ENCODE measurements at places on chromosomes 5 and 9.
A peak's percentile ranks its signal among the peaks of the same experiment; 100 is the strongest.

DNA sequence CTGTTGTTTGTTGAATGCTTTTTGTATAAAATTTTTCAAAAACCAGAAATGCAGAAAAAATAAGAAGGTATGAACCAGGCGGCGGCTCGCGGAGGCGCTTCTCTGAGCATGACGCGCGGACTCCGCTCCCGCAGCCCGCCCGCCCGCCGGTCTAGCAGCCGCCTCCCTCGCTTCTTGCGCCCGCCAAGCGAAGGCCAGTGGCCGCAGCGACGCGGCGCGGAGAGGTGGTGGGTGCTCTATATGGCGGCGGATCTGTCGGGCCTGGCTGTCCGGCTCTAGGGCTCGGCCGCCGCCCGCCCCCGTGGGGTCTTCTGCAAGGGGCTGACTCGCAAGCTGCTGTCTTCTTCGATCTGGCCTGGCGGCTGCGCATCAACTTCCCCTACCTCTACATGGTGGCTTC, 93.8 kb downstream of the ANKRD18A start:
- H3K4me3 ChIP-seq, result no peak overlapping the region
- no peak for DNase-seq
- H3K27me3 ChIP-seq, result peaks cover 5% of the 10 kb centered on the region
- H3K27ac ChIP-seq, result no peak overlapping the region

DNA sequence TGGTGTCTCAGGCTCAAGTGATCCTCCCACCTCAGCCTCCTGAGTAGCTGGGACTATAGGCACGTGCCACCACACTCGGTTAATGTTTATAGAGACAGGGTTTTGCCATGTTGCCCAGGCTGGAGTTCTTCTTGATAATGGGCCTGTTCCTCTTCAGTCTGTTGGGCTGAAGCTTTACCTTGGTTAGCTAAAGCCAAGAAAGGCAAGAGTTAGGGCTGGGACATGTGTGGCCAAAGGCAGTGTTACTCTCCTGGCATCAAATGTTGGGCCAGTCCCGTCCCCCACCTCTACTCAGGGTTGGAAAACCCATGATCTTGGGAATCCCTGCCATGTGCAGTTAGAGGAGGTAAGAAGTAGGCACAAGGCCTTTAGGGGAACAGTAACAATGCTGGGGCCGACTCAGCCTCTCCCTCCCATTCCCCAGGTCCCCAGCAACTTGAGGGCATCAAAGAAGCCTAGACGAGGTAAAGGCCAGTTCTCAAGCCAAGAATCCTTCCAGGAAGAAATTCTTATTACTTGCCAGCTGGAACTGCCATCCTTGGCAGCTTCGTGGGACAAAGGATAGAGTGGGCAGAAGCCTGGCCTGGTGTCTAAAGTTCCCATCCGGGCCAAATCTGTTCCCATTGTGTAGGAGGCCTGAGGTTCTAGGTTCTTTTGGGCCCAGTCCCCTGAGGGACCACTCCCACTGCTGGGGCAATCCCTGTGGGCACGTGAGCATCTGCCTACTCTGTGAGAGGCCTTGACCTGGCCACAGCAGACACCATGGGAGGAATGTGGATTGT, 4.5 kb downstream of the EGR1 start:
- DNase-seq, result peak; percentile 98
- peaks cover 16% of the 10 kb centered on the region for H3K36me3 ChIP-seq
- H3K27me3 ChIP-seq, result no peaks in the 10 kb centered on the region
- H3K27ac ChIP-seq, result no peak overlapping the region
- H3K4me1 ChIP-seq, result peaks cover 22% of the 10 kb centered on the region

DNA sequence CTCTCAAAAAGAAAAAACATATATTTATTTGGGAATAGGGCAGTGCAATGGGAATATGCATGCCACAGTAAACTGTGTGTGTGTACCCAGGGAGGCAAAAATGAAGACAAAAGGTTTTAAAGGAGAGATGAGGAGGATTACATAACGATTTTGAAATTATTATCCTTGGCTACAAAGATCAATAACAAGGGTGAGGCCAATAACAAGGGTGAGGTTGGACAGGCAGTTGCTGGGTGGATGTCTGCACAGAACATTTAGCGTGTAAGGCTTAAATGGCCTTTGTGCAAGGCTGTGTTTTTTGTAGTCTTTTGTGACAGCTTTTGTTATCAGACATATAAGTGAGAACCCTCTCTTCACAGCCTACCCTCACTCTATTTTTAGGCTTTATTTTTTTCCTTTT, 114.0 kb downstream of the JMY start:
- H3K4me1 ChIP-seq, result peaks cover 1% of the 10 kb centered on the region
- H3K27ac ChIP-seq, result no peak overlapping the region
- no peak for DNase-seq
- H3K27me3 ChIP-seq, result no peaks in the 10 kb centered on the region
- no peak overlapping the region for H3K4me3 ChIP-seq
- no peaks in the 10 kb centered on the region for H3K36me3 ChIP-seq

GRCh38 chr5:39394946-39395345, 29.8 kb downstream of the DAB2 start:
- H3K36me3 ChIP-seq, result peaks cover 80% of the 10 kb centered on the region
- H3K4me3 ChIP-seq, result no peak overlapping the region
- DNase-seq, result peak; percentile 83
- H3K4me1 ChIP-seq, result peaks cover 1% of the 10 kb centered on the region
- no peaks in the 10 kb centered on the region for H3K27me3 ChIP-seq
- no peak overlapping the region for H3K27ac ChIP-seq

- no peak overlapping the region for H3K4me3 ChIP-seq
- H3K4me1 ChIP-seq, result no peaks in the 10 kb centered on the region
- no peaks in the 10 kb centered on the region for H3K36me3 ChIP-seq
Observed at GRCh38 chr5:105617436-105618215, 2053.1 kb downstream of the EFNA5 start.

DNA sequence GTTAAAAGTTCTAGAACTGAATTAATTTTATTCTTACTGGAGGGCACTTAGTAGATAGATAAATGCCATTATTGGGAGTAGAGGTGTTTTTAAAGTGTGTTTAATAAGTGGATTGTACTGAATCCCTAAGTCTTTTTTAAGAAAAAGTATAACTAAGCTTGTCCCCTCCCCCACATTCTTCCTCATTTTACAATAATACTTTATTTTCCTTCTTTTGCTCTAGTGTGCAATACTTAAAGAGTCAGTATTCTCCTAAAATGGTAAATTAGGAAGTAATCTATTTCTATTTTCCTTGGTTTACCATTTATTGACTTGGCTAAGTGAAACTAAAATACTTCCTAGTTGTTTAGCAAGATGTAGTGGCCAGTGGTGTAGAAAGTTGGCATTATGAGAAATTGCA, 11.6 kb downstream of the UBLCP1 start:
- H3K4me3 ChIP-seq, result no peak overlapping the region
- H3K36me3 ChIP-seq, result peaks cover 9% of the 10 kb centered on the region
- H3K4me1 ChIP-seq, result no peaks in the 10 kb centered on the region
- no peak for DNase-seq
- no peaks in the 10 kb centered on the region for H3K27me3 ChIP-seq
- H3K27ac ChIP-seq, result no peak overlapping the region

- DNase-seq, result no peak
- H3K4me1 ChIP-seq, result no peaks in the 10 kb centered on the region
- no peaks in the 10 kb centered on the region for H3K27me3 ChIP-seq
- no peak overlapping the region for H3K27ac ChIP-seq
- H3K36me3 ChIP-seq, result peaks cover 61% of the 10 kb centered on the region
Observed at GRCh38 chr9:26880262-26880661, 12.3 kb downstream of the CAAP1 start.

GRCh38 chr5:62779010-62779422, 200.4 kb downstream of the LRRC70 start:
- H3K36me3 ChIP-seq, result no peaks in the 10 kb centered on the region
- no peak overlapping the region for H3K27ac ChIP-seq
- no peaks in the 10 kb centered on the region for H3K4me1 ChIP-seq
- no peaks in the 10 kb centered on the region for H3K27me3 ChIP-seq
- no peak overlapping the region for H3K4me3 ChIP-seq
- DNase-seq, result peak; percentile 66

GRCh38 chr9:621201-621855, 220.2 kb upstream of the DMRT1 start:
- H3K4me3 ChIP-seq, result no peak overlapping the region
- H3K36me3 ChIP-seq, result no peaks in the 10 kb centered on the region
- no peak overlapping the region for H3K27ac ChIP-seq
- no peaks in the 10 kb centered on the region for H3K4me1 ChIP-seq

Data from mesenchymal stem cell (in vitro differentiated cells and primary cell).